ENCODE measurements at places on chromosomes 3 and 15.

DNA sequence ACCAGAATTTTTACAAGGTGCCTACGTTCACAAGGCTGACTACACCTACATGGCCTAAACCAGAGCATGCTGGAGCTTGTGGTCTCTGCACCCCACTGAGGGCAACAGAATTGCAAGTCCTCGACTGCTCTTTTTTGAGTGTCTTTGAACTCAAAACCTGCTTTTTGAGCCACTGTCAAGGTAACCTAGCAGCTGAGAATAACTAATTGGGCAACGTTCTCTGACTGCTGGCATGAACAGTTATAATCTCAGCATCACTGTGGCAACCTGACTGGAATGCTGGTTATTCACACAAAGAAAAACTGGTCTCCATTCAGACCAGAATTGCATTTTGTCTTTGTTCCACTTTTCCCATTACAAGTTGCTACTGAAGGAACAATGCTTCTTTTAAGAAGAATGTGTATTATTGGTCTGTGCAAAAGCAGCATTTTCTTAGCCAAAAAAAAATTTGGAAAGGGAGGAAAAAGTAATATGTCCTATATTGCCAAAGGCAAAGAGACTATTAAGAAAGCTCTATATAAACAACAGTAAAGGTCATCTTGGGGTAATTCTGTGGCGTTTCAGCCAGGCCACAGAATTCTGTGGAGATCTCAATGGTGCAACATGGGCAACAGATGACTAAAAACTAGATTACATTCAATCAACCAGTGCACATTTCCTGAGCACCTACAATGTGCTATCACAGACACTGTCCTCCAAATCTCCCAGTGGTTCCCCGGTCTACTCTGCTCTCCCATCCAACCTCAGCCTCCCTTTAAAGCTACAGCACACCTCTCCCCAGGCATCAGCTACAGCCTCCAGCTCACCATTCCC lies 76.8 kb downstream of the TNIK start:
- no peak for DNase-seq

DNA sequence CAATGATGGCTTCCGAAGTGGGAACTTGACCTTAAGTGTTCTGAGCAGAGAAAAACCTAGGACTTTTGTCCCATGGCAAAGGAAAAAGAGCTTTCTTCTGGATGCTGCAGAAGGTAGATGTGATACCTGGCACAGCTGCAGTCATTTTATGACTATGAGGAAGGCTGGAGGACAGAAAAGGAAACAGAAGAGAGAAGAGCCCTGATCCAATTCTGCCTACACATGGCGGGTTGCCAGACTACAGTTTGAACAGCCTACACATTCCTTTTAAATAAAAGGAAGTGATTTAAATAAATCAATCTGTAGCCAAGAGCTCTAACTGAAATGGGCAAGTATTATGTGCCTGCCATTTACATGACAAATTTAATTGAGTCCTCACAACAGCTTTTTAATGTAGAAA lies 43.6 kb upstream of the CHRNB4 start:
- no peak for DNase-seq

GRCh38 chr15:100653608-100654007 lies 51.2 kb downstream of the ASB7 start:
- DNase-seq, result no peak

DNA sequence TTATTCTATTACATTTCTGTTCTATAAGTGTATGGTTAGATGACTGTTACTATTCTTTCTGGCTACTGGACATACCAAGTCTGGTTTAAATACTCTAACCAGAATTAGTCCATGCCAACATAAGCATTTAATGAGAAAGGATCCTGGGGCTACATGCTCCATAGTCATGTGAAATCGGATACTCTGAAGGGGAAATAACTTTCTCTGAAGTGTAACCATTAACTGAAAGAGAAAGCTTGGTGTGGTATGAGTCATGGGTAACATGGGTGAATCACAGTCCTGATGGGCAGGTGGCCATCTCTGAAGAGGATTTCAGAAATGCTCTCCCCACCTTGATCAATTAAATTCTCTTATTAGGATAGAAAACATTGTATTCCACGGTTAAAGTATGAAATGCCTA lies 69.4 kb downstream of the FHIT start:
- peak; percentile 27 for DNase-seq

DNA sequence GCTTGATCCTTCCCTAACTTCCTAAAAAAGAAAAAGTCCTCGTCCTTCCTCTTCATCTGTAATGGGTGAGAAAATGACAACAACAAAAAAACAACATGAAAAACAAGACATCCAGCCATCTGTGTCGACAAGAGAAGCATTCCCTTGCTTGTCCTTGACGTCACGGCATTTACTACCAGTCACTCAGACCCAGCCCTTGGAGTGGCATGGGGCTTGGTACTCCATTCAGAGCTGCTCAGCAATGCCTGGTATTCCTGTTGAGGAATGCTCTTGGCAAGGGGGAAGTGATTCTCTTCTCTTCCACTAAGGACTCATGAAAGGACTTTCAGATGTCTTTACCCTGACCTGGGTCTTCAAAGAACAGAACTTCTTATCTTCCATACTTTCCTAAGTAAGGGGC lies 339.7 kb upstream of the RASGRP1 start:
- DNase-seq, result no peak

DNA sequence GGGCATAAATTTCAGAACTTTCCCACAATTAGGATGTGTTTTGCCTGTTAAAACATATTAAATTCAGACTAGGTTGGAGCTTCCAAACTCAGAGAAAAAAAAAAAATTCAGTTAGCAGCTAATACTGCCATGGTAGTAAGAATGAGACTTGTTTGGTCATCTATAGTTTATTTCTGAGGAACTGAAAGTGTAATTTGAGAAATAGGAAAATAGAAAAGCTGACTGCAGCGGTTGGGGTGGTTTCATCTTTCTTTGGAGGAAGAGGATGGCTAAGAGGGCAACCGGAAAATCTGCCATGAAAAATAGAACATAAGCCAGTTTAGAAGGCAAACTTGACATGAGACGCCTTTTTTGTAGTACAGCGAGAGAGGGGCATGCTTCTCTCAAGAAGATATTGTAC lies 371.2 kb upstream of the ROBO2 start:
- DNase-seq, result no peak

GRCh38 chr15:101357333-101357732 lies 62.3 kb upstream of the SNRPA1 start:
- no peak for DNase-seq

DNA sequence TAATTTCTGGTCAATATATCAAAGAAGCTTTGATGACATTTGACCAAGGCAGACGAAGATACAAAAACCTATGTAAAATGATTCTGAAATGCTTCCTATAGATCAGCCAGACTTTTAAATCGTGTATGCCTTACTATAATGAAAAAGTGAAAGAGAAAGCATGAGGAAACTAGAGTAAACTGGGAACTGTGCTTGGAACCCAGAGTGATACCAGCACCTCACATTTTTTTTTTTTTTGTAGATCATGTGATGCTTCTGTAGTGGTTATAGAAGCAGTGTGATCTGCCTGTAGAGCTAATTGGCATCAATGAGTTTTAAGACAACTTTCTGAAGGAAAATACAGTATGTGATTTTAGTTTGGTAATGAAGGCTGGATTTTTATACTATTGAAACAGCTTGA lies 150.7 kb downstream of the NLGN1 start:
- no peak for DNase-seq

GRCh38 chr3:25117005-25117593 lies 311.0 kb upstream of the RARB start:
- DNase-seq, result no peak

DNA sequence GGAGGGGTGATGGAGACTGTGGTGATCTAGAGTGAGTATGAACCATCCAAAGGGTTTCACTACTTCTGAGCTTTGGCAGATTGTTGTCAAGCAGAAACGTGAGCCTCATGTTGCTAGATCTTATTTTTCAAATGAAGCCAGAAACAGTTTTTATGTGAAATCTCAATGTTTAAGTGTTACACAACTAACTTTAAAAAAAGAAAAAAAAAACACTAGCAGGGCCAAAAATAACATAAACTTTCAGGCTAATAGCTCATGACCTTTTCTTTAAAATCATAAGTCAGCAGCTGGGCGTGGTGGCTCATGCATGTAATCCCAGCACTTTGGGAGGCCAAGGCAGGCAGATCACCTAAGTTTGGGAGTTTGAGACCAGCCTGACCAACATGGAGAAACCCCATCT lies 2.1 kb upstream of the HTR3D start:
- no peak for DNase-seq

GRCh38 chr3:147890114-147890513 lies 480.9 kb downstream of the ZIC1 start:
- no peak for DNase-seq

GRCh38 chr15:64525828-64526530 lies 65.6 kb downstream of the ZNF609 start:
- no peak for DNase-seq

GRCh38 chr15:47796830-47797229 lies 79.5 kb downstream of the SEMA6D start:
- no peak for DNase-seq

- DNase-seq, result peak; percentile 49
Observed at GRCh38 chr15:80744826-80745225, 34.3 kb upstream of the CEMIP start.

DNA sequence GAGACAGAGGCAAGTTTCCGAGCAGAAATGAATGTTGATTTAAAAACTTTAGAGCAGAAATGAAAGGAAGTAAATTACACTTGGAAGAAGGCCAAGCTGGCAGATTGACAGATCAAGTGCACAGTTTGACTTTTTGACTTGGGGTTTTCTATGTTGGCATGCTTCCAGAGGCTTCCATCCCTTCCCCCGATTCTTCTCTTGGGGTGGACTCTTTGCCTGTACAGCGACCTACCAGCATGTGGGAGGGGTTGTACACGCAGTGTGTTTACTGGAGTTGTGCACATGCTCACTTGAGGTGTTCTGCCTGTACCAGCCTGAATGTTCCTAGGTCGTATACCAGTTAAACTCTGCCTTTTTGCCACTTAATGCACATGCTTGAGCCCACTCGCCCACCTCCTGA lies 701.5 kb upstream of the GBE1 start:
- no peak for DNase-seq

GRCh38 chr3:127985655-127986225 lies 66.5 kb upstream of the SEC61A1 start:
- no peak for DNase-seq

- DNase-seq, result no peak
Observed at GRCh38 chr15:98935736-98936135, 71.9 kb downstream of the PGPEP1L start.

- no peak for DNase-seq
Observed at GRCh38 chr3:194277786-194278130, 73.4 kb downstream of the CPN2 start.

DNA sequence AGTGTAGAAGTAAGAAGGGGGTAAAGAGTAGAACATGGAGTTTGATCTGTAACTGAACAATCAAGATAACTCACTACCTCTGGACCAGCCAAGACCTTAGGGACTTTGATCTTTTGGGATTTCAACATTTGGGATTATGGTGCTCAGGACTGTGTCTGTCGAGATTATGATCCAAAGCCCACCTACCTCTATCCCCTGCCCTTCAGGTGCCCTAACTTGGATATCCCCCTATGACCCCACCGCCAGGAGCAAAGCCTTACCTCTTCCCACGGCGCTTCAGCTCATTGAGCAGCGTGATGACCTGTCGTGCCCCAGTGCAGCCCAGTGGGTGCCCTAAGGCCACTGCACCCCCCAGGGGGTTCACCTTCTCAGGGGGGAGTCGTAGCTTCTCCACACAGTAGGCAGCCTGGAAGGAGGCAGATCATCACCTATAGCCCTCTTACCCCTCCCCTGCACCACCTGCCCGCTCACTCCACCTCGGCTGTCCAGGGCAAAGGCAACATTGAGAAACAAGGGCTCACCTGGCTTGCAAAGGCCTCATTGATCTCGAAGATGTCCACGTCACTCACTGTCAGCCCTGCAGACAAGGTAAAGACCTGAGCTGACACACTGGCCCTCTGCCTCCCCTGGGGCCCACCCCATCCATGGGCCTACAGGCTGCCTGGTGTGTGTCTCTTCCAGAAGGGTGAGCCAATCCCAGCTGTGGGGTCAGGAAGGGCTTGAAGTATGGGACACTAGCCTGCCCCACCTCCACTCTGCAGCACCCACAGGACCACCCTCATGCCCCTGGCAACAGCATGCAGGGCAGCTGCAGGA lies 11.4 kb downstream of the ACAA1 start:
- DNase-seq, result no peak

GRCh38 chr3:48232734-48233133 lies 8.2 kb upstream of the ZNF589 start:
- DNase-seq, result peak; percentile 37

GRCh38 chr15:51121118-51121517 lies 26.4 kb upstream of the TNFAIP8L3 start:
- DNase-seq, result peak; percentile 38

GRCh38 chr15:59457103-59457502 lies 19.1 kb downstream of the FAM81A start:
- no peak for DNase-seq

DNA sequence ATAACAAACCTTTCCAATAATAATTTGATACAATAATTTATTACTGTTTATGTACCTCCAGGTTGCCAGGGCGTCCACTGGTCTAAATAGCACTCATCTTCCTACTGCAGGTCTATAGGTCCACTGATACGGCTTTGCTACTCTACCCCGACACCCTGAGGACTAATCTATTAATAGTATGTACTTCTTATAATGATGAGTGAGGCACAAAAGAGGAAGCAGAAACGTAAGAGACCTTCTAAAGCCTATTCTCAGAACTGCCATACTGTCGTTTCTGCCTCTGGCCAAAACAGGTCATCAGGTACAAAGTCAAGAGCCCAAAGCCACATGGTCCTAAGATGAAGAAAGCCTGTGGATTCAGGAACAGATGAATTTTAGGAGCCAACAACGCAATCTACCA lies 163.2 kb upstream of the GRM7 start:
- no peak for DNase-seq

Measured in fibroblast of skin of left quadriceps (primary cell).